ENCODE measurements at places on chromosomes 4 and X.

- DNase-seq: no peak
Measured at GRCh38 chr4:124899997-124900396, 187.5 kb upstream of the ANKRD50 start.

DNA sequence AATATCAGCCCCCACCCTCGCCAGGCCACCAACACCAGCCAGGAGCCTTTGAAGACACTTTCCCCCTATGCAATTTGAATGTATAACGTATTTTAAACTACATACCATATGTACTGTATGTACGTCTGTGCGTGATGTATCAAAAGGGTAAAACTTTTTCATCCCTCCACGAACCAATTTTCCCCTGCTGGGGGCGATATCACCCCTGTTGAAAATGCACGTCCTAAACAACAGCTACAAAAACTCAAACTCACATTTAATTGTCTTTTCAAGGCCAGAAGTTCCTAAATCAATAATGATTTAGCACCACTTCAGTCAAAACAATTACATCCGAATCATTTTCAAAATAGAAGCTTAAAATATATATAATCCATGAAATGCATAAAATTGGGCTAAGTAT, 1.4 kb downstream of the VEGFD start:
- DNase-seq: no peak

- no peak for DNase-seq
Measured at GRCh38 chrX:105120463-105120862, 100.0 kb downstream of the TEX13A start.

GRCh38 chrX:38989076-38989475, 187.8 kb downstream of the MID1IP1 start:
- DNase-seq: no peak

- no peak for DNase-seq
Measured at GRCh38 chr4:163492951-163493504, 1.5 kb upstream of the TMA16 start.

DNA sequence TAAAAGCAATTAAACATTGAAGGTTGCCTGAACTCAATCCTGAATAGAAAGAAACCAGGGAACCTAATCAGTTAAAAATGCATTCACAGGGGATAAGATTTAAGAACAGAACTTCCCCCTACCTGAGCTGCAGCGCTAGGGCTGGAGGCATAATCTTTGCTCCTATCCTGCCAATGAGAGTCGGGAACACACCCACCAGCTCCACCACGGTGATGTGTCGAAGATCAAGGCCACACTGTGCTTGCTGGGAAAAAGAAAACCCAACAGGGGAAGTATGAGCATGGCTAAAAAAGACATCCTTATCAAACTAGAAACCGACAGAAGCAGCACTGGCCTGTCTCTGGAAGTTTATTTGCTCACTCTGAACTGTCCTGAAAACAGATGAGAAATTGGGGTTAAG, 66.3 kb downstream of the SRPX start:
- no peak for DNase-seq

- DNase-seq: no peak
Measured at GRCh38 chr4:37469286-37469685, 216.9 kb downstream of the RELL1 start.

DNA sequence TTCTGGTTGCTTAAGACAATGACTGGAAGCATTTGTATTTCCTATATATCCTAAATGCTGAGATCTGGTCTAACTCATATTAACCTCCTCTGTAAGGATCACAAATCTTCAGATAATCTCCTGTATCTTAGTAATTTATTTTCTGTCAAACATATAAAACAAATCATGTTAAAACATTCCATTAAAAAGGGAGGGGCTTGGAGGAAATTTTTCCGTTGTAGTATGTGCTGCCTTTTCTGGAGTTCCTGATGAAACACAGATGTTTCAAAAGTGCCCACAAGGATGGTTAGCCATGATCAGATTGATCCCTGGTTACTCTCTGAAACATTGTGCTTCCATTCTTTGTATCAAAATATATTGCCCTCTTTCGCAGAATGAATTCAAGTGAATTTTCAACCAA, 182.1 kb downstream of the TENM3 start:
- no peak for DNase-seq

DNA sequence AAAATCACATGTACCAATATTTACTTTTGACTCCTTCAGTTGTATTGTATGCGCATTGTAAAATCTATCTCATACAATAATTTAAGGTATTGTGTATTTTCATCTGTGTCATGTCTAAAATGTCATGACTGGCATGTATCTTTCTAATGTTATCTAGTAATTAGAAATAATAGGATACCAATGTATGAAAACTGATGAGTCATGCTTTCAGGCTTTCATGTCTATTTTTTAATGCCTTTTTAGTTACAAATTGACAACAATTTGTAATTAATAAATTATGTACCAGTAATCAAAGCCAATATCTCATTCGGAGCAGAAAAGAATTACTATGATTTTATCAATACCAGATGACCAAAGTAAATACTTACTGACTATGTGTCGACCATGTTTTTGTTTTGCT, 107.7 kb downstream of the GALNTL6 start:
- DNase-seq: no peak

DNA sequence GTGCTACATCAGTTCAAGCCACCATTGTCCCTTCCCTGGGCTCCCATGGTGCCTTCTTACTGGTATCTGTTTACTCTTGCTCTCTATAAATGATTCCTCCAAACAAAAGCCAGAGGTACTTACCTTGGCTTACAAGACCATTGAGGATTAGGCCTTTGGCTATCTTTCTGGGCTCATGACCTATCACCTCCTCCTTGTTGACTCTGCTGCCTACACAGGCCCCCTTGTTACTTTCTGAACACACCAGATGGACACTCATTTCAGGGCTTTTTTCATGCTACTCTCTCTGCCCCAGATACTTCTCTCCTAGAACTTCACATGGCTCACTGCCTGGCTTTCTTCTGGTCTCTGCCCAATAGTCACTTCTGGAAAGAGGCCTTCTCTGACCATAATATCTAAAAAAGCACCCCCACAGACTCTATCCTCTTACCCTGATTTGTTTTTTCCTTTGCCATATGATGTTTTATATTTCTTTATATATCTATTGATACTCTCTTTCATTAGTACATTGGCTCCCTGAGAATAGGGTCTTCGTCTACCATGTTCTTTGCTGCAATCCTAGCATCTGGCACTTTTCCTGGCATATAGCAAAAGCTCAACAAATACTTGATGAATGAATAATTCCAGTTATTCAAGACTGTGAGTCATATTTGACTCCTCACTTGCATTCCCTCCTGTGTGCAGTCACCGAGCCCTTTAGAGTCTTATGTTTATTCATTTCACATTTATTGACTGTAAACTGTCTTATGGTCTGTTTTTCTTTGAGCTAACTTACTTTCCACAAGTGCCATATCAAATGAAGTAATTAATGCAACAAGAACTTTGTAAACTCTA, 27.1 kb upstream of the TAPT1 start:
- no peak for DNase-seq

DNA sequence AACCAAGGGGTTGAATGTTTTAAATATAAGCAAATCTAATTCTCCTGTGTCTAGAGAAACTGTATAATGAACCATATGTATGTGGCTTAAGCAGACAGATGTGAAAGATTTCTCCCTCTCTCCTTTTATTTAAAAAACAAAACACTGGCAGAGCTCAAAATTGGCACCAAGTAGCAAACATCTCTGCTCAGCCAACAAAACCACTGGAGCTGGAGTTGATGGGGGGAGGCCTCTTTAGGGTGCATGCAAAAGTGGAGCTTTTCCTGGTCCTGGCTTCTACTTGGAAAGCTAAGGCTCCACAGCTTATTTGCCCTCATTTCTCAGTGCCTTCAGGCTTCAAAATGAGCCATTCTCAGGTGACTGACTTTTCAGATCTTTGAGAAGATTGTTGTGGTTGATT, 95.6 kb downstream of the REPS2 start:
- no peak for DNase-seq

- no peak for DNase-seq
Measured at GRCh38 chrX:68708503-68709290, 61.2 kb downstream of the STARD8 start.

GRCh38 chrX:9614016-9614415, 149.2 kb downstream of the TBL1X start:
- no peak for DNase-seq

GRCh38 chr4:5473125-5473524, 235.2 kb downstream of the EVC2 start:
- no peak for DNase-seq

- no peak for DNase-seq
Measured at GRCh38 chrX:20664774-20665173, 398.1 kb upstream of the RPS6KA3 start.

DNA sequence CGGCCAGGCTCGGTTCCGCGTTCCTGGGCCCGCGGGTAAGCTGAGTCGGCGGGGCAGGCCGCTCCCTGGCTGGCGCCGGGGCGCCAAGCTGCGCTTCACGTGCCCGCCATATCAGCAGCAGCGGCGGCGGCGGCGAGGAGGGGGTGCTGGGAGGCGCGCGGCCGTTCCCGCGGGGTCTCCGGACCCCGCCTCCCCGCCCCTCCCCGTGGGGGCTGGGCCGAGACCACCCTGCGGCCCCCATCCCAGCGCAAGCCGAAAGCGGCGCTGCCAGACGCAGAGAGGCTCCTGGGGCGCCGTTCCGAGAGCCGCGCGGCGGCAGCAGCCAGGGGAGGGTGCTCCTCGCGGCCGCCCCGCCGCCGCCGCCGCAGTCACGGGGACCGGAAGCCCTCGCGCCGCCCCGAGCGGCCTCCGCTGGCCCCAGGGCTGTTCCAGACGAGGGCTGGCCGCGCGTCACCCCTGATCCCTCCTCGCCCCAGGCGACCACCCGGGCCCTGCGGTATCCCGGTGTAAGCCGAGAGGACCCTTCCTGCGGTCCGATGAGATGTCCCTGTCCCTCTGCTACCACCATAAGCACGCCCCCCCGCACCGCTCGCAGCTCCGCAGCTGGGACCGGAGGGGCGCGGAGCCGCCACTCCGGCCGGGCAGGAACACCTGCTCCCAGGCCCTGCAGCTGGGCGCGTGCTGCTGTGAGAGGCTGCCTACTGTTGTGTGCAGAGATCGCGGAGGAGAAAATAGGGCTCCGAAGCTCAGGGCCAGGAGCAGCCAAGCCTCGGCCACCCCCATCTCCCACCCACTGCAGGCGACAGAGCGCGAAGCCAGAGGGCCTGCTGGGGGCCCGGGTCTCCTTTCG, 7.5 kb upstream of the BCOR start:
- no peak for DNase-seq

DNA sequence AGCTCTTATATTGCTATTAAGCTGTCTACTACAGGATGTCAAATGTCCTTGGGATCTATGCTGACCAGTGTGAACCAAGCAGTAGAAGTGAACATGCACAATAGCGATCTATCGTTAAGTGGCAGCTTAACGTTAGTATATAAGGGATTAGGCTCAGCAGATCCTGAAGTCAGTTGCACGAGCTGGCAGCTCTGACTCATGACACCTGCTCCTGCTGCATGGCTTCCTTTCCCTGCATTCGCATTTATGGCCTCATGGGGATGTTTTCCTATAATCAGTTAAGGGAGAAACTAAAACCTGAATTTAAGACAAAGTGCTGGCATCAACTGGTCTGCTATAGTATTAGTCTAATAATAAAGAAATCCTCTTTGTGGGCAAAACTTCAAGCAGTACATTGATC, 12.7 kb upstream of the MCUB start:
- DNase-seq: no peak

- DNase-seq: no peak
Measured at GRCh38 chr4:57064811-57065711, 45.1 kb downstream of the IGFBP7 start.

DNA sequence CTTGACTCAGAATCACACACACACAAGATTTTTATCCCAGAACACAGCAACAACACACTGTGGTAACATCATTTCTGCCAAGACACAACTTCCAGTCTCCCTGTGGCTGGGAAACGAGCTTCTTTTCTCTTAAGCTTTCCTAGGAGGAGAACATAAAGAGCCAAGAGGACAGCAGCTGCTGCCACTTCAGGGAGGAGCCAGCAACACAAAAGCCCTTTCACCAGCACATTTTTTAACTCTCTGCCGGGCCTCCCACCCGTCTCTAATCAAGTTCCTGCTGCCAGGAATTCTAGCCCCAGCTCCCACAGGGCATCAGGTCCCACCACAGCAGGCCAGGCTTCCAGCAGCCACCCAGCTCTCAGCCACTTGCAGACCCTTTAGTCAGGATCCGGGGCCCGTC, 22.4 kb downstream of the FAT1 start:
- DNase-seq: no peak

DNA sequence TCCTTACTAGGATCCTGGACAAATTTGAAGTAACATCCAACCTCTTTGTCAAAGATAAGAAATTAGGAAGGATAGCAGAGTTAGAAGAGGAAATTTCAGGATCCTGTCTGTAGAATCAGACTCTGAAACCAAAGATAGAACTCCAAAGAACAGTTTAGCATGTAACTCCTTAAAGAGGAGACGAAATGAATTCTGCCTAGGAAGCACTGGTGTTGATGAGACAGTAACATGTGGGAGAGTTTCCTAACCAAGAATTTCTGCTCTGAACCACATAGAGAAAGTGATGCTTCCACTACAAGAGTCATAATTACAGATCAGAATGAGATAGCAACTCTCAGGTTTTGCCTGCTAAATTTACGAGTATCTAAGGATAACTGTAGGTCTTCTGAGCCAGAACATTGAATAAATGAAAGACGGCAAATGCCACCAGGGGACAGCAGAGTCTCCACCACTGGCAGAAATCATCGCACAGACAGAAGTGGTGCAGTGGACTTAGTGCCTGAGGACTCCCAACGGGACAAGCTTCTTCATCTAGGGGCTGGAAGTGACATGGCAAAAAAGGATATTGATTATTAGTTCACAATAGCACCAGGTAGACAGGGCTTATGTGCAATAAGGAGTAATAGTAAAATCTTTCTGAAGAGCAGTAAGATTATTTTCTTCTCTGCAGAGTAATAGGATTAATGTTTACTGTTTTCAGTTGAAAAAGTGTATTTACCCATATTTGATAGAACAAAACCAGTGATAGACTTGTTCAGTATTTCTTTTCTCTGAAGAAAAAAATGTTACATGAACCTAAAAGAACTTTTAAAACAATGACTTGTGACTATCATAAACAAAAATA, 6.7 kb upstream of the PPID start:
- DNase-seq: peak; percentile 2

DNA sequence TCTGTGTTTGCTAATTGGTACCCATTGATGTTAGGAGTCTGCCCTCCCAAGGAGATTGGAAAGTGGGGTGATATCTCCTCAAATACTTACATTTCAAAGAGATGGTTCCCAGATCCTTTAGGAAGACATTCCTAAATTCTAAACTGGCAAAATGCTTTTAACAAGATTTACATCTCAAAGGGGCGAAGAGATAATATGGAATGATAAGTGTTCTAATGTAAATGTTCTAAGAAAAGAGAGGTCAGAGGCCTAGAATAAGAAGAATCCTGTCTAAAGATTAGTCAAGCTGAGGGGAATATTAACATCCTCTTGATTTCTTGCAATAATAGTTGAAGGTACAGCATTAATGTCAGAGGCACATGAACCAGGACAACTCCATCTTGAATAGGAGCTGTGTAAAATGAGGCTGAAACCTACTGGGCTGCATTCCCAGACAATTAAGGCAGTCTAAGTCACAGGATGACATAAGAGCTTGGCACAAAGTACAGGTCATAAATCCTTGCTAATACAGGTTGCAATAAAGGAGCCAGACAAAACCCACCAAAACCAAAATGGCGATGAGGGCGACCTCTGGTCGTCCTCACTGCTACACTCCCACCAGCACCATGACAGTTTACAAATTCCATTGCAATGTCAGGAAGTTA, 2248.1 kb downstream of the ARAP2 start:
- no peak for DNase-seq

- DNase-seq: no peak
Measured at GRCh38 chr4:133156096-133156495, 7.0 kb downstream of the PCDH10 start.

GRCh38 chr4:102453827-102454226, 47.3 kb upstream of the NFKB1 start:
- DNase-seq: no peak

Measured in NCI-H510A (cell line).